ENCODE measurements at places on chromosomes 6 and 20.

- DNase-seq = no peak
Measured at GRCh38 chr6:56816370-56816769, 138.5 kb upstream of the BEND6 start.

DNA sequence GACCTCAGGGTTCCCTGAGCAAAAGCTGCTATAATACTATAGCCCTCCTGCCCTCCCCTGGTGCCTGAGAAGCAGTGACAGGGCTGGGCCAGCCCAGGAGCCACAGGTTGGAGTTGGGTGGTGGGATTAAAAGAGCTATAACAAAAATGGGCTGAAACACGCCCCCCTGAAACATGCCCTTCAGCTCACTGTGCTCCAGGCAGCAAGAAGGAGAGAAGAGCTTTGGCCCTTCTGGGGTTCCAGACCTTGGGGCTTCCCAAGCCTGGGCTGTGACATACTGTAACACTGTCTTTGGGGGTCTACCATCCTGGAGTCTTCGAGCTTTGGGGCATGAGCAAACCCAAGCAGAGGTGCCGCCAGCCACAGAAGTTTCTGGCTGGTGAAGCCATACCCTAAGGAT, 129.2 kb downstream of the HTR1B start:
- DNase-seq = no peak

DNA sequence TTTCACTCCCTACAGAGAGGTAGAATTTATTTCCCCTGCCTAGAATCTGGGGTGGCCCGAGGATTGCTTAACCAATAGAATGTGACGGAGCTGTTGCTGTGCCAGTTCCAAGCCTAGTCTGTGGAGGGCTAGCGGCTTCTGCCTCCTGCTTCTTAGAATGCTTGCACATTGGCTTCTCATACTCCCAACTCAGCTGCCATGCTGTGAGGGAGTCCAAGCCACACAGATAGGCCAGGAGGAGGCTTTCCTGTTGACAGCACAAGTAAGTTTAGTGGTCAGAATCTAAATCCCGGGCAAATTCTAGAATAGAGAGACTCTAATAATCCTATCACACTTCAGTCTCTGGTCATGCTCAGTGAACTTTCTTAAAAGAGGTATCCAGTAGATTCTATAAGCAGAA, 57.5 kb upstream of the SNRPB2 start:
- no peak for DNase-seq

- DNase-seq = no peak
Measured at GRCh38 chr6:33957892-33958525, 154.2 kb upstream of the MLN start.

DNA sequence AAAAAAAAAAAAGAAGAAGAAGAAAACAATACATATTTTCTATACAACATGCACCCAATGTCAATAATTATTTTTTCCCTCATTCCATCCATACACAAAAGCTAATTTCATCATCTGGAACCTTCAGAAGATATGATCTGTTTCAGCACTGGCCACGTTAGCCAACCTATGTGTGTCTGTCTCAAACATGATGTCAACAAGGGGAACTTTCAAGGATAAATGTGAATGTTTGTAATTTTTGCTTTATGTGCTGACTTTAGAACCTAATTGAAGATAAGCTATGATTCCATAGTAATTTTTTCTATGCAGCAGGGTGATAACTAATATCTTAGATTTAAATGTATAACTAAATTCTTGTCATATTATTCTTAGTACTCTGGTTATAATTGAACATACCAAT, 37.9 kb downstream of the IPCEF1 start:
- DNase-seq = no peak

- no peak for DNase-seq
Measured at GRCh38 chr20:52622081-52622480, 350.1 kb upstream of the TSHZ2 start.

- DNase-seq = no peak
Measured at GRCh38 chr6:12576389-12576788, 140.2 kb upstream of the PHACTR1 start.

- no peak for DNase-seq
Measured at GRCh38 chr6:26392932-26393636, 9.0 kb upstream of the BTN3A1 start.

DNA sequence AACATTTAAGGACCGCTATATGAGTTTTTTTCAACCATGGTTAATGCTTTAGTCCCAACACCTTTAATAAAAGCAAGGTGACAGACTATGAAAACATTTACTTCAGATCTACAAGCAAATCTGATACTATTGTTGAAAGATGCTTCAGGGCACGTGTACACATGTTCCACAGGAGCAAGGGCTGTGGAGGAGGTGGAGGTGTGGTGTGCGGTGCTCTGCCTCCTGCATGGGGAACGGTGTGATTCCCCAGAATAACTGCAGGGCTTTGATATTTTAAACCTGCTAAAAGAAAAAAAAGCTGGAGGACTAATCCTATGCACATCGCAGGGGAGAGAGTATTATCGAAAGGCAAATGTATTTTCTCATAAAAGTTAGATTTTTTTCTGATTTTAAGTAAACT, 188.1 kb upstream of the CEP162 start:
- no peak for DNase-seq

GRCh38 chr20:57663681-57664451, 43.6 kb upstream of the ZBP1 start:
- DNase-seq = peak; percentile 19

- DNase-seq = no peak
Measured at GRCh38 chr20:58633161-58634053, 17.7 kb upstream of the STX16 start.

DNA sequence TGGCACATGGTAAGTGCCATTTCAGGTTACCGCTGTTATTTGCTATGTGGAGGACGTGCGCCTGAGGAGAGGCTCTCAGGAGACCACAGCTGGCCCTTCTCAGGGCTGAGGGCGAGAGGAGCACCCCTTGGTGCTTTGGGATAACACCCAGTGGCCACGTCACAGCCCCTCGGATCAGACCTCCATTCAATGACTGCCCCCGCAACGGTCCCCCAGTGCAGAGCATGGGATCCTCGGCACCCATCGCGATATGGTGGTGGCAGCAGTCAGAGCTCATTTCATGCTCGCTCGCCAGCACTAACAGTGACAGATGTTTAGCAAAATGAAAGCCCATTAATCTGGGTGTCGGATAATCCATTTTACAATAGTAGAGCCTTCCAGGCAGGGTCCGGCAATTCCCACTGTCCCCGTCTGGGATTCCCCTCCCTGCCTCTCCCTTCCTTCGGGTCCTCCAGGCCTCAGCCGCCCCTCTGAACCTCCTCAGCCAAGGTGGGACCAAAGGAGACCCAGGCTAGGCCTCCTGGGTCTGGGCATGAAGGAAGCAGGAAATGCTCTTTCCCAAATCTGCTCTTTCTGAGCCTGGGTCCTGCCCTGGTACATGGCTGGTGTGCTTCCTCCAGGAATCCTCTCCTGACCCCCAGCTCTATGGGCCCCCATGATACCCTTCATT, 117.1 kb downstream of the GRM4 start:
- DNase-seq = no peak

- peak; percentile 73 for DNase-seq
Measured at GRCh38 chr6:106520711-106521401, 108.4 kb downstream of the RTN4IP1 start.

DNA sequence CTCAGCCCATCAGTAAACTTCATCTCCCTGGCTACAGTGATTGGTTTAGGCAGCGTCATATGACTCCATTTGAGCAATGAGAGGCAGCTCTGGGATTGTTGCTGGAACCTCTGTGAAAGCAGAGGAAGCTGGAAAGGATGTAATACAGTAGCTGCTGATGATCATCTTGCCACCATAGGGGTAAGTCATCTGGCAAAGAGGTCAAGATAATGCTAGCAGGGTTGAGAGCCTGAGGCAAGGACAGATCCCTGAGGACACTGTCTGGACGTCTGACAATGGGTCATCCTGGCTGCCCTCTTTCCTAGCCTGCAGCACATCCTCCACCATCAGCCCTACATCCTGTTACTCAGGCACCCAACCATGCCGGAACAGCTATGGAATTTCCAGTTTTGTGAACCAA, 25.5 kb upstream of the FKBP1A start:
- DNase-seq = no peak

- DNase-seq = no peak
Measured at GRCh38 chr6:129938249-129939020, 77.3 kb upstream of the TMEM244 start.

DNA sequence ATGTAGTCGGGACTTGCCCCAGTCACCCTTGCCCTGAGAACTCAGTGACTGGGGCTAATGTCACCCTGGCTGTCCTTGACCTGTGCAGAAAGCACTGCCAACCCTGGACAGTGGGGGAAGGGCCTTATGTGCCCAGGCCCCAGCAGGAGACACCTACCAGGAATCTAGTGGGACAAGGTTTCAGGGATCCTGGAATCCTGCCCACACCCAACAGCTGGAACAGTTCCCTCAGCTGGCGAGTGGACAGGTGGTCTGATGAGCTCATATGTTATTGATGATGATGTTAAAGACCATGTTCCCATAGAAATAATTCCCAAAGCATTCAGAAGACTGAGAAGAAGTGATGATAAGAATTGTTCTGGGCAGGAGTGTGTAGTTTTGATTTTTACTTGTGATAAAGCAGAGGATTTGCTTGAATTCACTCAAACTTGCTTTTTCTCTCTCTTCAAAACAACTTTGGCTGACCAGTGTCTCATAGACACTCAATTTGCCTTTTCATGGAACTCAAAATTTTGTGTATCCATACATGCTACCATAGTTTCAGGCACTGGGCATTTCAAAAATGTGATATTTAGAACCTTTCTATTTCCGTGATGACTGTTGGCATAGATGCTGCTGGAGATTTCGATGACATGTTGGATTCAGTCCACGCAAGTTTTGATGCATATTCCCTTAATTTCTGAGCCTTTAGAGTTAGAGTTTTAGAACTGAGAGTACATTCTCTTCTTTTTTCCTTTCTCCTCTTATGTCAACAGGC, 79.3 kb downstream of the SLC22A3 start:
- DNase-seq = no peak

DNA sequence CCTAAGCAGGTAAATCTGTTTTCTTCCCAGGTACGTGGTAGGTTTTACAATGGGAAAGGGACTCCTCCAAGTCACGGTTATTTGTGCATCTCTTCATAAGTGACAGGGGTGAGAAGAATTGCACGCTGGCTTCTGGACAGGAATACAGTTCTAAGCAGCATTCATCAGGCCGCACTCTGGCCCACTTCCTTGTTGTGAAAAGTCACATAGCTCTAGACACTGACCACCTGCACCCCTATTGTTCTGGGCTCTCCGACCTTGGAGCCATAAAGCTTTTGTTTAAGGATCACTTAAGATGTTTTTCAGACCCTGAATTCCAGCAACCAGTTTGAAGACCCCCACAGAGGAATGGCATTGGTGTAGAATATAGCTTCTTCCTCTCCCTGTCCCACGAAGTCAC, 31.4 kb downstream of the RAMACL start:
- no peak for DNase-seq

GRCh38 chr6:97059473-97059872, 134.9 kb downstream of the KLHL32 start:
- no peak for DNase-seq

GRCh38 chr6:157615420-157615769, 207.7 kb upstream of the SNX9 start:
- no peak for DNase-seq

- no peak for DNase-seq
Measured at GRCh38 chr6:94894300-94894699, 683.0 kb upstream of the MANEA start.

DNA sequence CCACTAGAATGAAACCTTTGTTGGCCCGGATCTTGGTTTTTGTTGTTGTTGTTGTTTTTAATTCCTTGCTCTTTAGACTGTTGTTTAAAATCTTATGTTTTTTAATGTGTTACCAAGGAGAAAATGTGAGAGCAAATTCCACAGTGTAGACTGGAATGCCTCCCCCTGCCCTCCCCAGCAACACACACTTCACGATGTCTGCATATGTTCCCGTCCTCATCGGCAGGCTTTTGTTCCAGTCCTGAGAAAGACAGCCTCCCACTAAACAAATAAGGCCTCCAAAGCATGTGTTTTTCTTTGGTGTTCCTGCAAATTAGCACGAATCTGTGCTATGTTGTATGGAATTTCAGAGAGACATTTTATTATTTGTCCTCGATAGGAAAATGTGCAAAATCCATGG, 263.3 kb upstream of the QKI start:
- no peak for DNase-seq

- DNase-seq = no peak
Measured at GRCh38 chr6:108895571-108895970, 47.3 kb downstream of the ARMC2 start.

GRCh38 chr6:40036186-40036585, 101.9 kb upstream of the MOCS1 start:
- DNase-seq = no peak

DNA sequence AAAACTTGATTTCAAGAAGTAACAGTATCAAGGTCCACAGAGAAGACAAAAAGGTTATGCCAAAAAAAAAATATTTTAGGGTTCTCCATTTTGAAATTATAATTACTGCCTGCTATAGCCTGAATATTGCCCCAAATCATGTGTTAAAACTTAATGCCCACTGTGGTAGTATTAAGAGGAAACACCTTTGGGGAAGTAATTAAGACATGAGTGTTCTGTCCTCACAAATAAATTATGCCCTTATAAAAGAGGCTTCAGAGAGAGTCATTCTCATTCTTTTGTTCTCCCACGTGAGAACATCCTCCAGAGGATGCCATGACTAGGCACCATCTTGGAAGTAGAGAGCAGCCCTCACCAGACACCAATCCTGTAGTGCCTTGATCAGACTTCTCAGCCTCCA, 66.2 kb downstream of the GMDS start:
- DNase-seq = no peak

- no peak for DNase-seq
Measured at GRCh38 chr6:25275436-25275835, 3.7 kb upstream of the CARMIL1 start.

GRCh38 chr6:37130704-37131103, 39.2 kb upstream of the PIM1 start:
- DNase-seq = no peak

DNA sequence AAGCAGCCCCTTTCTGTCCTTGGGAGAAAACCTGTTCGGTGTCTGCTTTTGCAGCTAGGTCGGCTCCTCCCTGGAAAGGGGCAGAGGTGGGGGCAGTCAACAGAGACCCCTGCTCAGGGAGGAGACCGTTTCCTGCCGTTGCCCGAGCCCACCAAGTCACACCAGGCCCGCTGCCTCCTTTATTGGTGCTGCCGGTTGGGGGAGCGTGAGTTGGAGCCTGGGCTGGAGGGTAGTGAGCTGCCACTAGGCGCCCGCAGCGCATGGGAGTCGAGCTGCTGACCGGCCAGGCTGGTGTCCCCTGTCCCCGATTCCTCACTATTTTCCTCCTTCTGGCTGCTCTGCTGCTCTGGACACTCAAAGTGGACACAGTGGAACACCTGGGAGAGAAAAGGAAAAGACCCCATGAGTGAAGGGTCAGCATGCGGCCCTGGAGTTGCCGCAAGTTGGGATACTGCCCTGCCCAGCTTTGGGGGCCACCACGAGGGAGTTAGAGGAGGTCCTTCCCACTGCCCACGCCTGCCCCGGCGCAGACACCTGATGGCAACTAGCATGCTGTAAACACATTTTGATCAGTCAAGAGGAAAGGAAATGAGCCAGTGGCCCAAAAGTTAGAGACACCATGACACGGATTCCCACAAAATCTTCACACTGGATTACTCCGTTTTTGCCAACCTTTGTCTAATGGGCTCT, 355.4 kb downstream of the ZFAND3 start:
- DNase-seq = no peak
